Gastroesophageal sphincter (tissue), 4 donors: ENCODE measurements at places on chromosomes 1 and 21. TPM values are rescaled to one million over a fixed set of nuclear protein-coding genes. Genes with fewer than 3 reads are reported as not detected.

LCK gene
- 3.5 TPM for total RNA-seq

LDLRAD1 gene
- not detected for total RNA-seq

PAQR6 gene
- total RNA-seq = 1.2 TPM

PGLYRP3 gene
- total RNA-seq = not detected

DNA sequence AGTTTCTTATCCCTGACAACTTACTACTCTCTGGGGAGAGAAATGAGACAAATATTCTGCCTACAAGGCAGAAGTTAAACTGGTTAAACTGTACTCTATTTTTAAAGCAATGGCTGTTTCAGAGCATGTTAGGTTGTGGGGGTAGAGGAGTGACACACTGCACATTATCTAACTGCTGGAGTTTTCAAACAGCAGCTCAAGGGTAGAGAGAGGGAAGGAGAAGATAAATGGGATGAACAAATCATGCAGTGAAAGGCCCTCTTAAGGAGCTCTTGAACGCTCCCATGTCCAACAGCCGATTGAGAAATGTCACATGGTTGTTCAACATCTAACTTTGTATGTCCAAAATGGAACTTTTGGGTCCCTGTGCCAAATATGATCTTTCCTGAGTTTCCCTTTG lies 14.0 kb upstream of the IFI44L start:
- ATAC-seq = peak; percentile 39

DNA sequence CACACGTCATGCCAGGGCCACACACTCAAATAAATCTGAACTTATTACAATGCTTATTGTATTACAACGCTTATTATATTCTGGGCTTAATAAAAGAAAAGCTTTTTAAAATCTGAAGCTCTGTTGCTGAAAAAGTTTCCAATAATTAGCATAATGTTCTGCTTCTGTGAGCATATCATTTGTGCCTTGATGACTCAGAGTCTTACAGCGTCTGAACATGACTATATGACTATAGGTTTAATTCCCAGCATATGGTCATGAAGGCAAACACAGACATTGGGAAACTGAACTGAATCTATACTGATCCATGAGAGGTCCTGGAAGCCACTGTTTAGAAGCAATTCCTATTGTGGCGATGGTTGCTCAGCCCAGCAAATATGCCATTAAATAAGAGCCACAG lies 66.3 kb downstream of the SIM2 start:
- no peak for ATAC-seq

LCE2A gene
- total RNA-seq = not detected

CFAP126 gene
- not detected for total RNA-seq

VHLL gene
- total RNA-seq = not detected

- ATAC-seq = no peak
These were observed 11.4 kb downstream of the FASLG start for GRCh38 chr1:172670316-172670715.

ST6GALNAC5 gene
- total RNA-seq = 3.6 TPM

DNA sequence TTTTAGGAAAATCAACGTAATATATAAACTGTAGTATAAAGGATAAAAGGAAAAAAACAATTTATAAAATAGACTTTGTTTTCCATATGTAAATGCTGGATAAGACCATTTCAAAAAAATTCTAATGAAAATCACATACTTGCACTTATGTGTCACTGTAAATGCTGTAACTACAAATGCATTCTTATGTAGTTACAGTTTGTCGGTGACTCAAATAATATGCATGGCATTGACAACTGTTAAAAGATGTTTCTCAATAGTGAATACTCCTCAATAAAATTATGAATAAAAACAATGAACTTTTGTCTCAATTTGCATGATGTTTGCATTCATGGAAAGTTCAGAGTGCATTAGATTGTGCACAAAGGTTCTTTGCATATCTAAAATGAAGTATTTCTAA lies 614.0 kb upstream of the CHRM3 start:
- no peak for ATAC-seq

DNA sequence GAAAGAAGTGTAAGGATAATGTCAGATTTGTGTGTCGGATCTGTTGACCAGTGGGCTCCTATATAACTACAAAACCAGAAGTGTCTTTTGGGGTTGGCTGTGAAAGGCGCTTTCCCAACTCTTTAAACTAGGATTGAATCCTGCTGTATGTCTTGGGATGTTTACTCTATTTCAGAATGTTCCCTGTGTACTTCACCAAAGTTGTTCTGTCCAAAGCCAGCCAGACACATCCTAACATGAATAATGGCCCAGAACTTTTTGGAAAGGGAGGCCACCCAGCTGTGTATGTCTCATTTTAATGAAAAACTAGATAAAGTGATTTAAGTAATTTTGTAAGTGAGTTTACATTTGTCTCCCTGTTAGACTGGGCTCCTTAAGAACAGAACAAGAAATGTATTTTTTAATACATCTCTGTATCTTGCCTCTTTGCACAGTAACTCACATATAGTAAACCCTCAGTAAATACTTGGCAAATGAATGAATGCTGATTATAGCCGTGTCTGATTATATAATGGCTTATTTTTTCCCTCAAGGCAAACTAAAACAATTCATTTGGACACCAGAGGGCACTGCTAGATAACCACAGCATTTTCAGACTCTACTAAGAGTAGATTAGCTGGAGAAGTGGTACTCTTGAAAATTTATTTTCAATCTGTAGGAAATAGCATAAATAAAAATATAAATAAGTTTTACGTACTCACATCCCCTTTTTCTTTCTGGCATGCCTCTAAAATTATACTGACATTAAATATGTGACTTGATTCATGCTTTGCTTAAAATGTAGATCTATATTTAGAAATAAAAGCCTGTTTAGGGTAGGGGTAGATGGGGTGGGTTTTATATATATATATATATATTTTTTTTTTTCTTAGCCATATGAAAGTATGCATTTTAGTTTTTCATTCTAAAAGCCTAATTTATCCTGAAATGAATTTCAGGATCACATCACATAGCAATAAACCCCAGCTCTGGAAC lies 23.8 kb downstream of the TSEN15 start:
- peak; percentile 85 for ATAC-seq

DNA sequence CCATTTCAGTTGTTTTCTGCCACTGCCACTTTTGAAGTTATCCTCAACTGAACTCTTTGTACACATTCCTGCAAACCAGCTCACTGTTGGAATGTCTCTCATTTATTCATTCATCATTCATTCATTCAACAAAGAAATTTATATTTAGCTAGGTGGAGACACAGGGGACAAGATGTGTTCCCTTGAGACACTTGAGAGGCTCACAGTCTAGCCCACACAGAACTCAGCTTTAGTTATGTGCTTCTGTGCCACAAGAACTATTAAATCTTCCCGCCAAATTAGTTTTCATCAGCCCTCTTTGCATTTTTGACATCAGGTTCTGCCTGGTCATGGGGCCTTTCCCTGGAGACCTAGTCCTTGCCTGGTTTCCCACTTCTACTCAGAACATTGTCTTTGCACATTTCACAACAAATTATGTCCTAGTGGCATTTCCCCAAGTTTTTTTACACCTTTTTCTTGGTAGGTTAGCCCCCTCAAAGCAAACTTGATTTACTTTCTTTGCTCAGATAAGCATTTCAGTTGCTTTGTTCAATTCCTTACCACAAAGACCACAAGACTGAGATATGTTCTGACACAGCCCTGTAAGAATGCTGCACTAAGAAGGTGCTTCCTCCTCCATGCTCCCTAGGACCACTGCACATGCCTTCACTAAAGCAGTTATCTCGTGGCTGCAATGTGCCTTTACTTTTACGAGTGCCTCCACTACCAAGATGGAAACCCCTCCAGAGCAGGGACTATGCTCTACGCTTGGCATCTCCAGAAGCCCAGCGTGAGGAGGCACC lies 31.0 kb downstream of the ILDR2 start:
- ATAC-seq = no peak

DNA sequence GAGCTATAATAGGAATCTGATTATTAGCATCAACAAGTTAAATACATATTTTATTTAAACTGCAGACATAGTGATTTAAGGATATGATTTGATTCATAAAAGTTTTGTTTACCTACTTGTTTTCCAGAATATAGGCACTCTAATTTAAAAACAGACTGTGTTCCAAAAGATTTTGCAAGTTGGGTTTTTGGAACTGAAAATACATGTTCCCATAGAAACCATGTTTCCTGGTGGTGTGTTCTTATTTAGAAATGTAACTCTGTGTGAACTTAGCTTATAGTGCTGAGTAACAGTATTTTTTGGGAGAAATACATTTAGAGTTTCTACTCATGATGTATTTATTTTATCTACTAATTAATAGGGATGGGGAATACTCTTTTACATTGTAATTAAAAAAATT lies 21.8 kb downstream of the USP25 start:
- ATAC-seq = no peak

CD84 gene
- 6.7 TPM for total RNA-seq

DNA sequence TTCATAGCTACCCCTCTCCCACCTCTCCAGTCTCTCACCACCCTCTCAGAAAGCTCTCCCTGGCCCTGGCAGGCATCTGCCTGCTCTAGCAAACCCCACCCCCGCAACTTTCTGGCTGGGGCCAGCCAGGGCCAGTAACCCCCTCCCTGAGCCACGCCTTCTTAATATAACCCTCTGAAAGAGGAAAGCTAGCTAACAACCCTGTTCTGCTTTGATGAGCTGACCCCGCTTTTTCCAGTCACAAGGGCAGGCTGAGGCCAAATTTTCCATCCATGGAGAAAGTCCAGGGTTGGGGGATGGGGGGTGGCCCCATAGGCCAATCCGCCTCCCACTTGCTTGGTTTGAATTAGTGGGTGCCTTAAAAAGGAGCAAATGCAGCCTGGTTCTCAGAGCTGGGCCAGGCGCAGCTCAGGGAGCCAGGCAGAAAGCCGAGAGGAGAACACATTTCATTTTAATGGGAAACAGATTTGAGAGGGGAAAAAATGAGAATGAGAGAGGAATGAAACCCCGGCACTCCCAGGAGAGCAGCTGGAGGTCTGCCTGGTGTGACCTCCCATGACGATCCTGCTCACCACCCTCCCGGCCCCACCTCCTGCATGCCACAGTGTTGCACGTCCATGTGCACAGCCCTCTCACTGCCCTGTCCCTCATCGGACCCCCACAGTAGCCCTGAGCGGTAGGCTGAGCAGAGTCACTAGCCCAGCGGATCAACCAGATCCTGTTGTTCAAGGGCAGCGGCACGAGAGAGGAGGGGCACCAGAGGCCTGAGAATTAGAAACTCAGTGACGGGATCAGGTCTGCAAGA lies 62.3 kb downstream of the OPTC start:
- peak; percentile 55 for ATAC-seq

- peak; percentile 51 for ATAC-seq
These were observed 259.1 kb upstream of the USP24 start for GRCh38 chr1:55474168-55474786.

FCRL1 gene
- not detected for total RNA-seq

GRCh38 chr1:162069334-162070093 lies at the start of gene NOS1AP:
Gene NOS1AP (plus strand): TSS chr1:162069691. CDS start chr1:162070178, 487 bp downstream.
- peak; percentile 96 for ATAC-seq

DNA sequence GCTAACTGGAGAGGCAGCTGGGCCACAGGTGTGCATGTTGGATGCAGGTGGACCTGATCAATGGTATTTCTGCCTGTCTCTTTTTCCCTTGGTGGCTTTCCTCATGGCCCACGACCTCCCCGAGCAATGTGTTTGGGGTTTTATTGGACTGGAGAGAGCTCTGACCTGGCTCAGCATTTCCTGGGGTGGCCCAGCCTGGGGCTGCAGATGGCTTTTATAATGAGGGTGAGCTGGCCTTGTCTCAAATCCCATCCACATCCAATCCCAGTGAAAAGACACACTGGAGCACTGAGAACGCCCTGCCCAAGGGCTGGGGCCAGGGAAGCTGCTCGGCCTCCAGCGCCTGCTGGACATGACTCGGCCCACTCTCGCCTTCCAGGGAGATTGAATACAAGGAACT lies 44.1 kb downstream of the SIM2 start:
- ATAC-seq = no peak

DNA sequence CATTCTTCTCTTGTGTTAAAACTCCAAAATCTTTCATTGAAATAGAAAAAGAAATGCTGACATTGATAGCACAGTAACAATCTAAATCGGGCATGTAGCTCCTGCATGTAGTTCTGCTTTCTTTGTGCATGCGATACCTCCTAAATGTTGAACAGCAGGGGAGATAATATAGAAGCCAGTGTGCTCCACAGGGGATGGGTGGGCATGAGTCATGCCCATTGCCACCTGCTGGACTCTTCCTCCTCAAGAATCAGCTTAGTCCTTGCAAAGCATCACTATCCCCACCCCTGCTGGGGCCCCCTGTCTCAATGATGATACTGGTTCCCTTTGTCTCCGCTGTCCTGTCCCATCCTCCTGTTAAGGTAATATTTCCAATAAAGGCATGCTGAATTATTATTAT lies 203.0 kb downstream of the RWDD3 start:
- no peak for ATAC-seq

GRCh38 chr21:45590246-45590725 lies 48.0 kb upstream of the SLC19A1 start:
- peak; percentile 73 for ATAC-seq

GRCh38 chr1:186790101-186790500 lies 38.6 kb upstream of the PLA2G4A start:
- no peak for ATAC-seq

DNA sequence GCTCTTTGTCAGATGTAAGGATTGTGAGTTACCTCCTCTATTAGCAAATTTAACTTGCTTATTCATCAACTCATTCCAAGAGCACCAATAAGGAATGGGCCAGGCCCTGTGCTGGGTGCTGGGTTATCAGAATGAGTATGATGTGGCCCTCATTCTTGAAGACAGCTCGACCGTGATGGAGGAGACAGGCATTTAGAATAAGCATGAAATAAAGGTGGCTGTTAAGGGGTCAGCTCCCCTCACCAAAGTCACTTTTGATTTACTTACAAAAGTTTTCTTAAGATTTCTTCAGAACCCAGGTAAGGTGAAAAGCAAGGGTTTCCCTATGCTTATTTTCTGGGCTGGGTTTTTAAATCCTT lies 15.3 kb upstream of the PADI1 start:
- ATAC-seq = no peak

RAVER2 gene
- total RNA-seq = 31.7 TPM

- peak; percentile 78 for ATAC-seq
These were observed 35.7 kb upstream of the HLX start for GRCh38 chr1:220843481-220844011.

DNA sequence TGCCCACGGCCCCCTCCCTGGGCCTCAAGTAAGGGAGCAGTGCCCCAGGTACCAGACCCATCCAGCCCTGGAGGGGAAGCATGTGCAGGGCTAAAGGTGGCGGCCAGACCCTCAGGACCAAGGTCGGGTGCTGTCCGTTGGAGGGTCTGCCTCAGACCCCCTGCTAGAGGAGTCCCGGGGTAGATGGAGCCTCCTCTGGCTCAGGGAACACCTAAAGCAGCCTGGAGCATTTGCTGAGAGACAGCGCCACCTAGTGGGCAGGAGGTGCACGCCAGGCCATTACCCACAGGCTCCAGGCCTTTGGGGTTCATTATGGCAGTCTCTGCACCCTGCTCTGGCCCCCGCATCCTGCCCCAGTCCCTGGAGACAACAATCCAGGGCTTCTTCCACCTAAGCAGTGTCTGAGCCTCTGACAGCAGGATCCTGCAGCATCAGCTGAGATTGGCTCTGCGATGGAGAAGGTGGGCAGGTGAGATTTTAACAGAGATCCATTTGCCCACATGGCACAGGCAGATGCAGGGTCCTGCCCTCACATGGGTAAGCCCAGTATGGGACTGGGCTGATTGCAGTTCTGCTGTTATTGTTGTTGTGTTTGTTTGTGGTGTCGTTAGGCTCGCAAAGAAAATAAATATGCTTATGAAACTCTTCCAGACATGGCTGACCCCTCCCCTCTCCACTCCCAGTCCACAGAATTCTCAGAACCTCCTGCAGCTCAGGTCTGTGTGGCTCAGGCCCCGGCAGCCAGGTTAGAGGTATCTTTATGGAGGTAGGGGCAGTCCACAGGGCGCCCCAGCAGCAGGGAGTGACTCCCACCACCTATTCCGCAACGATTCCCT lies 42.4 kb downstream of the CTNNBIP1 start:
- peak; percentile 76 for ATAC-seq

- ATAC-seq = peak; percentile 83
These were observed 32.9 kb upstream of the DIPK1A start for GRCh38 chr1:92994105-92994712.
